CD4-positive, alpha-beta T cell (primary cell): ENCODE measurements at places on chromosomes 16 and 17. TPM values are rescaled to one million over a fixed set of nuclear protein-coding genes. Genes with fewer than 3 reads are reported as not detected.

DNA sequence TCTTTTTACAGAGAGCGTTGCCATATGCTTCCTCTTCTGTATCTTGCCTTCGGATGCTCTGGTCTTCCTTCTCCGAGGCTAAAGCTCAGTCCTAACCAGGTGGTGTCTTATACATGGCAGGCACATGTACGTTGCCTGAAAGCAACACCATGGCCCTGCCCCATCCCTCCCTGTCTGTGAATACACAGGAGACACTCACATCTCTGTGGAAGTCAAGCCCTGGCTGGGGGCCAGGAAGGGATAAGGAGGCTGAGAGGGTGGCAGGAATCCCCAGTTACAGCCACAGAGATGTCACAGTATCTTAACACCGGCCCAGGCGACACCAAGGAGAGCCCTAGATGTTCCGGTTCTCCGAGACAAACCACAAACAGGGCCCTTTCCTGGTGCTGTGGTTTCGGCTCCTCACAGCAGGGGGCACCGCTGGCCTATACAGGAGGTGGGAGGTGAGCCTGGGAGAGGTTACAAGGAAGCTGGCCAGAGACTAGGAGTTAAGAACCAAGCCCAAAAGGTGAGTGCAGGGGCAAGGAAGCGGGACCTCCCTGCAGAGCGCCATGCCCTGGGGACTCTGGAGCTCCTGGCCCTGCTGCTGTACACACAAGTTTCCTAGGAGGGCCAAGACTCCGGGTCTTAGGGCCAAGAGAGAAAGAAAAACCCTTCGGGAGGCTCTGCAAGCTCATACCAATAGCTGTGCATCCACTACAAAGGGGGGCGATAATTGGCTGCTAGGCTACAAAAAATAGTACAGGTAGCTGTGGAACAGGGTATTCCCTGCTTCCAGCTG lies 41.7 kb downstream of the SRL start:
- DNase-seq, result peak; percentile 15

GRCh38 chr16:88634994-88635670 lies 3.2 kb upstream of the IL17C start:
- DNase-seq, result no peak

- DNase-seq, result no peak
Observed at GRCh38 chr17:59505610-59506276, 59.7 kb upstream of the DHX40 start.

DNA sequence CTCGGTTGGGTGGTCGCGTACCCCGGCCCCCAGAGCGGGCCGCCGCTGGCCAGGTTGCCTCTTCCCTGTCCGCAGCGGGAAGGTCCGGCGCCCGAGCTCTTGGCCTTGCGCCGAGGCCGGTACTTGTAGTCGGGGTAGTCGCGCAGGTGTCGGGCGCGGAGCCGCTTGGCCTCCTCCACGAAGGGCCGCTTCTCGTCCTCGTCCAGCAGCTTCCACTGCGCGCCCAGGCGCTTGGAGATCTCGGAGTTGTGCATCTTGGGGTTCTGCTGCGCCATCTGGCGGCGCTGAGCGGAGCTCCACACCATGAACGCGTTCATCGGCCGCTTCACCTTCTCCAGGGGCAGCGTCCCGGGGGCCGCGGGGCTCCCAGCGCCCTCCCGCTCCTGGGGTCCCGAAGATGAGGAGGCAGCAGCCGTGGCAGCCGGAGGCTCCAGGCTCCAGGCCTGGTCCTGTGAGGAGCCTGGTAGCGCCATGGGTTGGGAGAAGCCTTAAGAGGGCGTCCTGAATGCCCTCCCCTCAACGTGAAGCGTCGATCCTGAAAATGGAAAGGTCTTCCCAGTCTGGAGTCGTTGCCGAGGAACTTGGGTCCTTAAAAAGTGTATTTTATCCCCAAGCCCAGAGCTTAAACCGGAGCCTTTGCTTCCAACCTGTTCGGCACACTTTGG lies 558 bp downstream of the SOX15 start:
- peak; percentile 62 for DNase-seq

GRCh38 chr17:29929006-29929532 lies 959 bp downstream of the SSH2 start:
- peak; percentile 46 for DNase-seq

Gene NXN
- 0.80 TPM for total RNA-seq
